ENCODE measurements at places on chromosomes 12 and 14. TPM values are rescaled to one million over a fixed set of nuclear protein-coding genes. Genes with fewer than 3 reads are reported as not detected.

GRCh38 chr14:96586056-96586455 is 83.9 kb downstream of the PAPOLA start:
- no peaks in the 10 kb centered on the region for H3K4me1 ChIP-seq
- no peak overlapping the region for H3K4me3 ChIP-seq
- H3K27me3 ChIP-seq, result peaks cover 3% of the 10 kb centered on the region
- H3K36me3 ChIP-seq, result no peaks in the 10 kb centered on the region
- DNase-seq, result no peak

Gene TMEM233
- 11.6 TPM for total RNA-seq

DNA sequence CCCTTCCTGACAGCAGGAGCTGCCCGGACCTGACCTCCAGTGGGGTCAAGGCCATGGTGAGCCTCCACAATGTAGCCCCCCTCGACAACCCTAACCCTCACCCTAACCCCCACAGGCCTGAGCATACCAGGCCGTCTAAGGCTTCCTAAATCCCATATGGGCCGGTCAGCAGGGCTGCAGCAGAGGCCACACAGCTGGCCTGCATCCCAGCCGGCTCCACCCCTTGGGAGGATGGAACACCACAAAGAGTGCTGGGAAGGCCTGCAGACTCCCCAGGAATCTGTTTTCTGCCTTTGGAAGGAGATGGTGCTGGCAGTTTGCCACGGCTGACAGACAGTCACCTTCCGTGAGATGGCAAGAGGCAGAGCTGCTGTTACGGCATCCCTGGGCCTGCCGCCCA is 2.8 kb downstream of the TMEM179 start:
- H3K36me3 ChIP-seq, result no peaks in the 10 kb centered on the region
- DNase-seq, result no peak
- H3K4me1 ChIP-seq, result no peaks in the 10 kb centered on the region
- no peak overlapping the region for H3K4me3 ChIP-seq
- H3K27me3 ChIP-seq, result peaks cover 27% of the 10 kb centered on the region

DNA sequence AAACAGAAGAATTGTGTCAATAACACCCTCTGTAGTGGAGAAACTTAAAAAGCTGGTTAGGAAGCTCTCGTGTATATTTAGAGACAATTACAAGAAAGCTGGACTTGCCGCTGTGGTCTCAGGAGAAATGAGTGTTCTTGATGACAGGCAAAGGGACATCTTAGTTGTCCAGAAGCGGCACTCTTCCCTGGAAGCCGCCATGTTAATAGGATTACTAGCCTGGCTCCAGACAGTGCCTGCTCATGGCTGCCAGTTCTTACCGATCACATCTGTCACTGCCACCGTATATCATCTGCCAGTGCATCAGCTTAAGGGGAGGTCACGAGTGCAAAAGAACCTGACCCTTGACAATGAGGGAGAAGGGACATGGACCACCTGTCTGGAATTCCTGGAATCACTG is 48.9 kb downstream of the C14orf132 start:
- H3K36me3 ChIP-seq, result no peaks in the 10 kb centered on the region
- DNase-seq, result no peak
- no peaks in the 10 kb centered on the region for H3K4me1 ChIP-seq
